ENCODE measurements at places on chromosomes 12 and 14.

- DNase-seq: no peak
These were observed 5.9 kb upstream of the BHLHE41 start for GRCh38 chr12:26130728-26131127.

DNA sequence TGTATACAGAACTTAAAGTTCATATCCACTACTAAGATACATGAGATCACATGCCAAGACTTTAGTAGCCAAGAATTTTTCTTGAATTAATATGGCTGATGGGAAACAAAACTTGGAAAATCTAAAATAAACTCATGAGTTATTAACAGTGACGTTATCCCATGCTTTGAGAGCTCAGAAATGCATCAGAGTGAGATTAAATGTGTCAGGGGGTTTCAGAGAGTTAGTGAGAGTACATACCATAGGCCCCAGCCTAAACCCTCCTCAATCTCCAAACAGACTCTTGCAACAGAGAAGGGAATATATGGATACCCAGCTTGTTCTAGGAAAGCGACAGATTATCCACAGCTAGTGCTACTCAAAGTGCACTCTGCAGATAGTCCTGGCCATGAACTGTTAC is 19.3 kb downstream of the SLC35F4 start:
- DNase-seq: no peak

DNA sequence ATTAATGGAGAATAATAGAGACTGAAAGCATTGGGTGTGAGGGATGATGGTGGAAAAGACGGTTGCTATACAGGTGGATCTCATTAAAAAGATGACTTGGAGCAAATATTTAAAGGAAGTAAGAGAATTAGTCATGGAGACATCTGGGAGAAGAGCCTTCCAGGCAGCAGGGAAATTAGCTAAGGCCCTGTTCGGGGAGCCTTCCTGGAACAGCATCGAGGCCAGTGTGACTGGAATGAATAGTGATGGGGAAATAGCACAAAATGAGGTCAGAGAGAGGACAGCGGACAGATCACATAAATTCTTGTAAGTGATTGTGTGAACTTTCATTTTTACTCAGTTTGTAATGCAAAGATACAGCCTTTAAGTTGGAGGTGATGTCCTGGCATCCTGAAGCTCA is 842.3 kb downstream of the SLC6A15 start:
- no peak for DNase-seq

DNA sequence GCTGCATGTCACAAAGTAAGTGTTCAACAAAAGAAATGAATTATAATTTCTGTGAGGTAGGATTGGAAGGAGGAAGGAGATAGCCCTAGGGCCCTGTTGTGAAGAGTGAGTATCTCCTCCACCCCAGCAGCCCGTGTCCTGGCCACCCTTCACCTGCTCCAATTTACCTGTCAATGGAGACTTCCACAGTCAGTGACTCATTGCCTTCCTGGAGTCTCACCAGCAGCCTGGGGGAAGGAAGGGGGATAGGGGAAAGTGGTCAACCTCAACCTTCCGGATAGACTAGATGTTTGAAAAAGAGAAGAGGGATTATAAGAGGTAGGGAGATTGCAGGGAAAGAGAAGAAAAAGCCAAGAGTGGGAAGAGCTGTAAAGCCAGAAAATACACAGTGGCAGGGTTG is 9.2 kb downstream of the STAT2 start:
- DNase-seq: no peak

DNA sequence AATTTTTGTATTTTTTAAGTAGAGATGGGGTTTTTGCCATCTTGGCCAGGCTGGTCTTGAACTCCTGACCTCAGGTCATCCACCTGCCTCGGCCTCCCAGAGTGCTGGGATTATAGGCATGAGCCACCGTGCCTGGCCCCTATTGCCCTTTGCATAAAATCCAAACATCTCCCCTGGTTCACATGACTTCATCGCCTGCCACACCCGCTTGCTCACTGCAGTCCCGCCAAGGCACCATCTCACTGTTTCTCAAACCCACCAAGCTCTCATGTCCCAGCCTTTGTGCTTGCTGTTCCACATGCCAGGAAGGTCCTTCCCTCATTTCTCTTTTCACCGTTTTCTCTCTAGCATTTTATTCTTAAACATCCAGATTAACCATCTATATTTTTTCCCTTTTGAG is 9.7 kb downstream of the RHOF start:
- no peak for DNase-seq

GRCh38 chr12:27998170-27998569 is 25.6 kb upstream of the PTHLH start:
- no peak for DNase-seq

GRCh38 chr12:54932691-54933090 is 51.9 kb downstream of the TESPA1 start:
- DNase-seq: no peak

- DNase-seq: no peak
These were observed 30.4 kb upstream of the GCH1 start for GRCh38 chr14:54933006-54933405.

- no peak for DNase-seq
These were observed 20.6 kb upstream of the ITGA5 start for GRCh38 chr12:54439521-54440255.

- DNase-seq: no peak
These were observed 76.4 kb upstream of the FICD start for GRCh38 chr12:108438667-108439066.

DNA sequence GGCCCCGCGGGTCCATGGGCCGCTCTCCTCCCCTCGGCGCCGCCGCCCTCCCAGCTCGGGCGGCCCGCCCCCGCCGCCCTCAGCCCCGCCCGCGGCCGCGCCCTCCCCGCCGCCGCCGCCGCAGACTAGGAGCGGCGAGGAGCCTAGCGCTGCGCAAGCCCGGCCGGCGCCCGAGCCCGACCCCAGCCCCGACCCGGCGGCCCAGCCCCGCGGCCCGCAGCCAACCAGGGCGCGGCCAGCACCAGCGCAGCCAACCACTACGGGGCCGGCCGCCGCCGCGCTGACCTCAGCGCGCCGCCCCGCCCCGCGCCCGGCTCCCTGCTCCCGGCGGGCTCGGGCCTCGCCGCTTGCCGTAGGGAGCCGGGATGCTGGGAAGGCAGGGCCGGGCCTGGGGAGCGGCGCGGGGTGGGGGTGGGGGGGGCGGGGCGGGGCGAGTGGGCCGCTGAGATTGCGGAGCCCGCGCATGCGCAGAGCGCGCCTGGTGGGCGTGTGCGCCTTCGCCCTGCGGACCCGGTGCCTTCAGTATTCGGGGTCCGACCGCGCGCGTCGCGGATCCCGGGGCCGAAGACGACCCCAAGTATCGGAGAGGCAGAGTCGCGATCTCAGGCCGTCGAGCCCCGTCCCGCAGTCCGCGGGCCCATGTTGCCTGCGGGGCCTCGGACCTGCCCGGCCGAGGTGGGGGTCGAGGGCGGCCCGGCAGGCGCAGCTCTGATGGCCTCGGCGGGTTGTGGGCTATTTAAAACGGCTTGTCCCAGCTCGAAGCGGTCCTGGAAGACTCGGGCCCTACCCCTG is at the start of gene CDC42BPB:
TSS of gene CDC42BPB (minus strand) at position 178 of the 792 bp plus-strand sequence. CDS start 376 bp downstream, outside the sequence.
- DNase-seq: peak; percentile 53

GRCh38 chr12:5505116-5505515 is 73.2 kb downstream of the NTF3 start:
- DNase-seq: no peak

GRCh38 chr14:102588821-102589220 is 3.6 kb upstream of the RCOR1 start:
- DNase-seq: no peak

DNA sequence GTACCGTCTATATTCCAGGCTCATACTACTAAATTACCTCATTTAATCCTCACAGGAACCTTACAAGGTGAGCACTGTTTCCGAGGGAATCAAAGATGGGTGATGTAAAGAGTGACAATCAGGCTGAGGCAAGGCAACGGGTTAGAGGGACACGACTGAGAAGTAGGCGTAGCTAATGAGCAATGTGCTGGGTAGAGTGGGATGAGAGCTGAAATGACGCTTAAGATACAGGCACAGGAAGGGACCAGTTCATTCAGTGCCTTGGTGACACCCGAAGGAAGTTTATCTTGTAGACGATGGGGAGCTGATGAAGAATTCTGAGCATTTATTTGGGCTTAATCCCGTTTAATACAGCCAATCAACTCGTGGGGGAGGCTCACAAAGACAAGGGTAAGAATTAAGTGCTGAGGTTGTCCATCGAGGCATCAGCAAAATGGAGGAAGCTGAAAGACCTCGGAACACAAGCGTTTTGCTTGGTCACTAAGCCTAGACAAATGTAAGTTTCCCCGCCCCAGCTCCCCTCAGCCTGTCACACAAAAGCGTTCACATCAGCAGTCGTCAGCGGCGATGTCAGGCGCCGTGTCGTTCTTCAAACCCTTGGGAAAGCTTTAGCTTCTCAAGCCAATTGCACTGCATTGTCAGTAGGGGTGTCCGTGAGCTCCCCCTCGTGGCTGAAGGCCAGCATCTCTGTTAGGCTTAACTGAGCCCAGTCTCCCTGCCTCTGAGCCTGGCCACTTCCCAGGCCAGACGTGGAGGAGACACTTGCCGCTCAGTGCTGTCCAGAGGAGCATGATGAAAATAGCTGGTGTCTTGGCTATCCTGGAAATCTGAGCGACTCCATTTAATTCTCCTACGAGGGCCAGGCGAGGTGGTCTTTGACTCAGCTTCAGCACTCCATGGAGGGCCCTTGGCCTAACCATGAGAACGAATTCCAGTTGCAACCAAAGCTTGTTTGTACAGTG is 288.5 kb upstream of the G2E3 start:
- peak; percentile 15 for DNase-seq

- DNase-seq: no peak
These were observed 3.4 kb downstream of the SSH1 start for GRCh38 chr12:108853981-108854446.

GRCh38 chr12:130127532-130127911 is 34.7 kb upstream of the FZD10 start:
- DNase-seq: no peak

DNA sequence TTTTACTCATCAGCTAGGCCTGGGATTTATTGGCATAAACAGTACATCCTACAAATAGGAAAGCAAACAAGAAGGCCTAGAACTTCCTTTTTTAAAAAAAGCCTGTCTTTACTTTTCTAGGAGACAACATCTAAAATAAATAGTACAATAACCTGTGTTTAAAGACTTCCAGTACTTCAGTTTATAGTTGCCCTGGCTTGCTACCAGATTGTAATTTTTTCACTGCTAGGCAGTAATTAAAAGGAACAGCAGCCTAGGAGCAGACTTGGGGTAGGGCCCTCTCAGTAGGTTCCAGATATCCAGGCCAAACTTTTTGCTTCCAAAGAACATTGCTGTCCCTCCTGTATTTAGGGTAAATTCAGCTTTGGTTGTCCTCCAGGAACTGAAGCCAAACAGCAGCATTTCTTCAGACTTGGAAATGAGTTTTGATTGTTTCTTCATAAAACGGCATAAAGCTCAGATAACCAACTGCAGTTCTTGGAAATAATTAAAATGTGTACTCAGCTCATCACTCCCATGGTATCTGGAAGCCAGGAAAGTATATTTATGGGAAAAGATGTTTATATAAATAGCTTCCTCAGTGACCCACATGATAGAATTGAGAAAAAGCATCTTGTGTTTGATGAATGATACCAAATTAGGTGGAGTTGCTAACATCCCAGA is 61.7 kb downstream of the PPP1R36 start:
- DNase-seq: no peak

DNA sequence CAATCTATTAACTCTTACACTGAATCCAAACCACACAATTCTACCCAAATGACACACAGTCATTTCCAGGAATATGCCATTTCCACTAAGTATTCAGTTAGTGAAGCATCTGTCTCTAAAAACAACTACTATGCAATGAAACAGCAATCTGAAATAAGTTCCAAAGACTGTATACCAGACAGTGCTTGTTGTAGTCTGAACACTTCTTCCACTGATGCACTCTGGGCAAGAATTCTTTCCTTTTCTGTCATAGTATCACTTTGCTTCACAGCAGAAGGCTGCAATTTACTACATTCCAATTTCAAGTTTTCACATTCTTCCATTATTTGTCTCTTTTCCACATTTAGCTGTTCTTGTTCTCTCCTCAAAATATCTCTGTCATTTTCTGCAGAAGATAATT is 25.8 kb downstream of the TRIP11 start:
- no peak for DNase-seq

GRCh38 chr12:97293541-97293940 is 169.1 kb upstream of the RMST start:
- no peak for DNase-seq

DNA sequence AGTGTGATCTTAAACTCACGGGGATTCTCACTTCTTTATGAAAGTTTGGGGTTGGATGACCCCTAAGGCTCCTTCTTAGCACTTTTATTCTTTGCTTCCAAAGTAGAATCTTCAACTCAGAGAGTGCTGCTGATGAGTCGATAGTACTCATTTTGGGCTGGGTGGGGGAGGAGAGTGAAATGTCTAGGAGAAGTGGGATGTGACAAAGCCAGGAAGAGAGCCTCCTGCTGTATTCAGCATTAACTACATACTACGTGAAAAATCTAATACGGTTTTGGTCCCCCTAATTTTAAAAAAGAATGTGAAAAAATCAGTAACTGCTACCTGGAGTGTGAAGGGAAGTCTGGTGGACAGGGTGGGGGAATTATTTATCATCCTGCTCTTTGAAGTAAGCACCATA is 148.3 kb downstream of the SAMD4A start:
- DNase-seq: no peak

GRCh38 chr14:94163796-94164195 is 10.3 kb upstream of the PPP4R4 start:
- no peak for DNase-seq

- no peak for DNase-seq
These were observed 378.0 kb upstream of the DDHD1 start for GRCh38 chr14:53531156-53531555.

- DNase-seq: no peak
These were observed 14.2 kb downstream of the APPL2 start for GRCh38 chr12:105221583-105222283.

- DNase-seq: no peak
These were observed at the start of gene SDS for GRCh38 chr12:113403435-113404415. Gene SDS (minus strand): TSS chr12:113403887. CDS start chr12:113399708, 4,179 bp downstream.

- no peak for DNase-seq
These were observed 8.5 kb downstream of the KLHL33 start for GRCh38 chr14:20427231-20428009.

GRCh38 chr12:104121001-104121400 is 17.0 kb downstream of the NFYB start:
- DNase-seq: no peak

DNA sequence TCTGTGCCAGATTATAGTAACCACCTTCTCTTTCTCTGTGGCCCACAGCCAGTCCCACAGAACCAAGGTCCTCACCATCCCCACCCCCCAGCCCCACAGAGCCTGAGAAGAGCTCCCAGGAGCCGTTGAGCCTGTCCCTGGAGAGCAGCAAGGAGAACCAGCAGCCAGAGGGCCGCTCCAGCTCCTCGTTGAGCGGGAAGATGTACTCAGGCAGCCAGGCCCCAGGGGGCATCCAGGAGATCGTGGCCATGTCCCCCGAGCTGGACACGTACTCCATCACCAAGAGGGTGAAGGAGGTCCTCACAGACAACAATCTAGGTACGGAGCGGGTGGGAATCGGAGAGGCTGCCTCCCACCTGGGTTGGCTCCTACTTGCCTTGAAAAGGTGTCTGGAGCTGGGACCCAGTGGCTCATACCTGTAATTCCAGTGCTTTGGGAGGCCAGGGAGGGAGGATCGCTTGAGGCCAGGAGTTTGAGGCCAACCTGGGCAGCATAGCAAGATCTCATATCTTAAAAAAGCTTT is 34.4 kb downstream of the PHETA1 start:
- no peak for DNase-seq

- DNase-seq: no peak
These were observed 105.5 kb upstream of the PRB2 start for GRCh38 chr12:11500861-11501230.
